ENCODE measurements at places on chromosomes 7 and 10. TPM values are rescaled to one million over a fixed set of nuclear protein-coding genes. Genes with fewer than 3 reads are reported as not detected.

The LDB3 gene
- total RNA-seq, result 0.11 TPM

The MARVELD1 gene
- 2.0 TPM for total RNA-seq

The SPDYE5 gene
- total RNA-seq, result 0.24 TPM

DNA sequence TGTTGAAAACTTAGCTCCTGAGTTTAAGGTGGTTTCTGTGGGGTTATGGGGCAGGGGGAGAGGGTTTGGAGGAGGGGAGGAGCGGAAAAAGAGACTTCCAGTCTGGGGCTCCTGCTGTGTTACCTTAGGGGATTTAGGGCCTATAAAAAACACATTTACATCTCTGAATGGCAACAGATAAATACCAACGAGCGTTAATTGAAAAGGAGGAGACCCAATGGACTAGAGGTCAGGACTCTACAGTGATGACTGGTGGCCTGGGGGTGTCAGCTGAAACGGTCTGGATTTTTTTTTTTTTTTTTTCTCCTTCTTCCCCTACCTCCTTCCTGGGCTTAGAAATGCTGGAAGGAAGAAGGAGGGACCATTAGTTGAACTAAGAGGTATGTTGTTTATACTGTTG, 47.4 kb downstream of the AUTS2 start:
- ATAC-seq, result no peak
